NCI-H1092 (cell line): ENCODE measurements at places on chromosomes 3 and 15.

- DNase-seq, result no peak
These were observed 66.2 kb upstream of the FOXP1 start for GRCh38 chr3:71649757-71650156.

- DNase-seq, result no peak
These were observed 11.5 kb upstream of the IGDCC4 start for GRCh38 chr15:65434201-65434600.

DNA sequence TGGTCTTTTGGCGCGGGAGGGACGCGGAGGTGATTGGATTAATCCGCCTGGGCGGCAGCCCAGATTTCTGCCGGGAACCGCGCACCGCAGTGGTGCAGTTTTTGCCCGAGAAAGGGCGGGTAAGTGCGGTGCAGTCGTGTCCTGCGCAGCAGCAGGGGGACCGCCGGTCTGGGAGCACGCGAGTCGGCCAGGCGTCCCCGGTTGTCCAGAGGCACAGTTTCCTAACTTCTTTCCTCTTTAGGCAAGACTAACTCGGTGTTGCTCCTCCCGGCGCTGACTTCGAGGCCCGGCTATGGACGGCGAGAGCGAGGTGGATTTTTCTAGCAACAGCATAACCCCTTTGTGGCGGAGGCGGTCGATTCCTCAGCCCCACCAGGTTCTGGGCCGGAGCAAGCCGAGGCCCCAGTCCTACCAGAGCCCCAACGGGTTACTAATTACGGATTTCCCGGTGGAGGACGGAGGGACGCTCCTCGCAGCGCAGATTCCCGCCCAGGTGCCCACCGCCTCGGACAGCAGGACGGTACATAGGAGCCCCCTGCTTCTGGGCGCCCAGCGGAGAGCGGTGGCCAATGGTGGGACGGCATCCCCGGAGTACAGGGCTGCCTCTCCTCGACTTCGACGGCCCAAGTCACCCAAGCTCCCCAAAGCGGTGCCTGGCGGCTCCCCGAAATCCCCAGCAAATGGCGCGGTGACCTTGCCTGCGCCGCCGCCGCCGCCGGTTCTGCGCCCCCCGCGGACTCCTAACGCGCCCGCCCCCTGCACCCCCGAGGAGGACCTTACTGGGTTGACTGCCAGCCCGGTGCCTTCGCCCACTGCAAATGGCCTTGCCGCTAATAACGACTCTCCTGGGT lies 736 bp downstream of the ARHGEF26 start:
- DNase-seq, result no peak

DNA sequence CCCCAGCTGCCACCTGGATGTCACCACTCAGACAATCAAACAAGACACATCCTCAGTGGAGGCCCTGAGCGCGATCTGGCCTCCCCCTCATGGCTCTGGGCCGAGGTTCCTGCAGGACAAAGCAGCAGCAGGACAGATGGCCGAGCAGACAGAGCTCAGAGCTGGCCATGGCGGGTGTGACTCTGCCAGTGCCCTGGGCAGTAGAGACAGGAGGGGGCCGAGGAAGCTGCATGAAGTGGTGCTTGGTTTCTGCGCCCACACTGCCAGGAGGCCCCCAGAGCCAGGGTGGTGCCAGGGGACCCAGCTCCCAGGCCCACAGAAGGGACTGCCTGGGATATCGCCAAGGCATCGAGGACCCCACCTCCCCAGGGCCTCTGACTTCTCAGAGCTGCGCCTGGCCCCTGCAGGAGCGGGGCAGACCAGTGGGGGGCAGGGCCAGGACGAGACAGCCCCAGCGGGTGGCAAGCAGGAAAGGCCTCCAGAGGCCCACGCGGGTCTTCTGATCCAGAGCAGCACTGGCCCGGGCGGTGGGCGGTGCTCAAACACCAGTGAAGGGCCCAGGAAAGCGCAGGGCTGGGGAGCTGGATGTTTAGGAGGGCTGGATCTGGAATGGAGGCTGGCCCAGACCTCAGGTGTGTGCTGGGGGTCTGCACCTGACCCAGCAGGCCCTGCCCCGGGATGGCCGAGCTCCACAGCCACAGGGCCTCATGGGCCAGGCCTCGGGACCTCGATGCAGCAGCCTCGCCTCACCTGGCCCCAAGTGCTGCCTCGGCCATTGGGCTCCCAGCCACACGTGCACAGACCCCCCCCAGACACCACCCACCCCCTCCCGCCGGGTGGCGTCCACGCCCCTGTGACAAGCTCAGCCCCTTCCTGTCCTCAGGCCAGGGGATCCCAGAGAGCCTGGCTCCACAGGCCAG lies 76.0 kb downstream of the GOLGA8G start:
- DNase-seq, result no peak

DNA sequence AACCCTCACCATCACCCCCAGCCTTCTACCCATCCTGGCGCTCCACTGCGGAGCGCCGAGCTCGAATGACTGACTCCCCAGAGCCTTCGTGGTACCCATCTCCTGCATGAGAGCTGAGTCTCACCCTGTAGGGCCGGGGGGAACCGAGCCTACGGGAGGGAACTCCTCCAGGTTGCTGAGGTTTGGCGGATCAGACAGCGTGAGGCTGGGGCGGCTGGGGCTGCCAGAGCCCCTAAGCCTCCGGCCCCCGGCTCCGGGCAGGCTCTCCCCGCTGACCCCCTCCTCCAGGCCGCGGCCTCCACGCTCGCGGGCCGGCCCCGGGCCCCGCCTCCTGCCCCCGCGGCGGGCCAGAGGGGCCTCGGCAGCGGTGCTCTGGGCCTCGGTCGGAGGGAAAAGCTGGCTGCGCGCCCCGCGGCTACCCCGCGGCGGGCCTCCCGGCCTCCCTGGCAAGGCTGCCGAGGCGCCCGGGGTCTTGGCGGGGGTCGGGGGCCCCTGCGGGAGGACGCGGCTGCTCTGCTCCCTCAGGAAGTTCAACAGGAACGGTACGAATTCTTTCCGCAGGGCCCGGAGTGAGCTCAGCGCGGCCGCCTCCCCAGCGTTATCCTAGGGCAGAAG lies 643 bp downstream of the CDAN1 start:
- no peak for DNase-seq

GRCh38 chr3:42855547-42856380 lies 19.9 kb downstream of the CYP8B1 start:
- no peak for DNase-seq

DNA sequence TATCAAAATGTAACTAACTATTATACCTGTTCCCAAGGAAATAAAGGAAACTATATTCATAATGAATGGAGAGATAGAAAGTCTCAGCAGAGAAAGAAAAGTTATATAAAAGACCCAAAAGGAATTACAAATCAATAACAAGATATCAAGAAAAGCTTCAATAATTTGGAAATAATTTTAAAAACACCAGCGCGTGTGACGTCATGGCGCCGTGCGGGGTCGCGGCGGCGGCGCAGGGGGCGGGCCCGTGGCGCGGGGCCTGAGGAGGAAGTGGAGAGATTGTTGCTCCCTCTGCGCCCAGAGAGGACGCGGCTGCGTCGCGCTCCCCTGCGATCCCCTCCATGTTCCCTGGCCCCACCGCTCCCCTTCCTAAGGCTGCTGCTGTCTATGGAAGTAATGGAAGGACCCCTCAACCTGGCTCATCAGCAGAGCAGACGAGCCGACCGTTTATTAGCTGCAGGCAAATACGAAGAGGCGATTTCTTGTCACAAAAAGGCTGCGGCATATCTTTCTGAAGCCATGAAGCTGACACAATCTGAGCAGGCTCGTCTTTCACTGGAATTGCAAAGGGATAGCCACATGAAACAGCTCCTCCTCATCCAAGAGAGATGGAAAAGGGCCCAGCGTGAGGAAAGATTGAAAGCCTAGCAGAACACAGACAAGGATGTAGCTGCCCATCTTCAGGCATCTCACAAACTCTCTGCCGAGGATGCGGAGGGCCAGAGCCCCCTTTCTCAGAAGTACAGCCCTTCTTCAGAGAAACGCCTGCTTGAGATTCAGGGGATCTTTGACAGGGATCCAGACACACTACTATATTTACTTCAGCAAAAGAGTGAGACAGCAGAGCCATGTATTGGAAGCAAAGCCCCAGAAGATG lies 4.1 kb downstream of the XCR1 start:
- DNase-seq, result no peak

DNA sequence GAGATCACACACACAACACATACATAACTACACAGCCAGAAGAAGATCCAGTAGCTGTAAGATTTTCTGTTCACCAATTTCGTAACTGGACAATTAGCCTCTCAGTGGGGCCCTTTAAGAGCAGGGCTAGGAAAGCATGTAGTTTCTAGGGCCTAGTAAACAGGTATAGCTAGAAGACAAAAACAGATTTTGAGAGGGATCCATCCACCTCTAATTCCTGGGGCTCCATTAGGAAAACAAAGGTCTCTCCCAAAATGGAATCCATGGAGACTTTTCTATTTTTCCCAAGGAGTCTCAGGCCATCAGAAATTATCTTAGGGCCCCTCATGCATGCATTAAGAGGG lies 10.5 kb downstream of the KIF15 start:
- no peak for DNase-seq

GRCh38 chr15:39581793-39582285 lies 960 bp downstream of the THBS1 start:
- DNase-seq, result no peak

- DNase-seq, result no peak
These were observed 36.6 kb downstream of the MRAS start for GRCh38 chr3:138384976-138385375.

GRCh38 chr3:145899241-145899640 lies 261.7 kb downstream of the PLOD2 start:
- no peak for DNase-seq

DNA sequence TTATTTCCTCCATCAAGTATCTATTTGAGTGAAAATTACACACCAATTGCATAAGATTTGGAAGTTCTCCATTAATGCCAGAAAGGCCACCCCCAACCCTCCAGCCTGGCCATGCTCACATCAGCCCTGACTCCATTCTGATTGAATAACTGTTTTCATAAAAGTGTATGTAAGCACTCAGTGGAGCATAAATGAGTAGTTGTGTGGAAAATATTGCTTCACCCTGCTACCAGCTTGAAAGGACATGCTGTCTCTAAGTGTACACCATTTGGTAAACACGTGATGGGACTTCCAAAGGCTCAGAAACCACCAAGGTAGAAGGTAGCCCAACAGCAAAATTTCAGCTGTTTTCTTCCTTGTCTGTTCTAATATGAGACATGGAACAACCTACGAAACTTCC lies 393.8 kb downstream of the ZNF385D start:
- DNase-seq, result no peak

DNA sequence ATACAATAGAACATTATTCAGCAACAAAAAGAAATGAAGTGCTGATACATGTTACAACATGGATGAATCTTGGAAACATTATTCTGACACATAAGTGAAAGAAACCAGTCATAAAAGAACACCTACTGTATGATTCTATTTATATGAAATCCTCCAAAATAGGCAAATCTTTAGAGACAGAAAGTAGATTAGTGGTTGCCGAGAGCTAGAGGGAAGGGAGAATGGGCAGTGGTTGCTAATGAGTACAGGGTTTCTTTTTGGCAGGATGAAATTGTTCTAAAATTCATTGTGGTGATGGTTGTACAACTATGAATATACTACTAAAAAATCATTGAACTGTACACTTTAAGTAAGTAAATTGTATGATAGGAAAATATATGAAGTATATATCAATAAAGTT lies 6.3 kb upstream of the LRRC58 start:
- DNase-seq, result no peak

GRCh38 chr3:188908002-188908850 lies 263.5 kb upstream of the TPRG1 start:
- DNase-seq, result no peak

- DNase-seq, result no peak
These were observed 26.5 kb downstream of the NEO1 start for GRCh38 chr15:73078722-73079121.

DNA sequence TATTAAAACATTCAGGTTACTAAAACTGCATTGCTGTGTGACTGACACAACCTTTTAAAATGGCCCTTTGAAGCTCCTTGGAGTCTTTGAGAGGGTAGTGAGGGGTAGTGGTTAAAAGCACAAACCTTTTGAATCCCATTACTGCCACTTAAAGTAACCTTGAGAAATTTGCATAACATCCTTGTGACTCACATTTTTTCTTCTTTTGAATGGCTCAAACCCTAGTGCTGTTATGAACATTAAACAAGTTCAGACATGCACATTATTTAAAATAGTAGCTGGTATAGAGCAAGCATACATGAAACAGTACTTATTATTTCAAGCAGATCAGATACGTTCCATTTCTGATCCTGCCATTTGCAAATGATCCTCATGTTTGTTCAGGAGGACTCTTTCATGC lies 3.7 kb upstream of the CLDN1 start:
- no peak for DNase-seq
